Mesendoderm (in vitro differentiated cells): ENCODE measurements at places on chromosomes 2 and 18.
A peak's percentile ranks its signal among the peaks of the same experiment; 100 is the strongest.

DNA sequence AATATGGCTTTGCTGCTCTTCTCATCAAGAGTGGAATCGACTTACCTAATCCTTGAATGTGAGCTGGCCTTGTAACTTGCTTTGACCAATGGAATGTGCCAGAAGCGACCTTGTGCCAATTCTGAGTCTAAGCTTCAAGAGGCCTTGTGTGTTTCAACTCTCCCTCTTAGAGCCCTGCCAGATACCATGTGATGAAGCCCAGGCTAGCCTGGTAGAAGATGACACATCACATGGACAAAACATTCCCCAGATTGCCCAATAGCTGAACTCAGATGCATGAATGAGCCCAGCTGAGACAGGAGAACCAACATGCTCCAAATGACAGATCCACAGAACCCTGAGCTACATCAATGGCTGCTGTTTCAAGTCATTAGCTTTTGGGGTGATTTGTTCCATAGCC is 4.2 kb upstream of the KLHL14 start:
- H3K27ac ChIP-seq: no peak overlapping the region
- H3K4me1 ChIP-seq: peaks cover 3% of the 10 kb centered on the region
- no peaks in the 10 kb centered on the region for H3K36me3 ChIP-seq
- H3K4me3 ChIP-seq: no peak overlapping the region

- no peak for DNase-seq
- no peaks in the 10 kb centered on the region for H3K36me3 ChIP-seq
- H3K27me3 ChIP-seq: no peaks in the 10 kb centered on the region
- H3K4me3 ChIP-seq: no peak overlapping the region
- H3K27ac ChIP-seq: no peak overlapping the region
- H3K4me1 ChIP-seq: no peaks in the 10 kb centered on the region
These were observed 14.9 kb upstream of the GNAL start for GRCh38 chr18:11674119-11674518.

GRCh38 chr2:239297142-239298004 is 103.4 kb downstream of the HDAC4 start:
- no peaks in the 10 kb centered on the region for H3K27me3 ChIP-seq
- H3K27ac ChIP-seq: no peak overlapping the region
- no peak for DNase-seq
- no peaks in the 10 kb centered on the region for H3K36me3 ChIP-seq
- H3K4me3 ChIP-seq: no peak overlapping the region

GRCh38 chr18:45197526-45197970 is 417.7 kb upstream of the SLC14A2 start:
- H3K4me1 ChIP-seq: no peaks in the 10 kb centered on the region
- no peaks in the 10 kb centered on the region for H3K27me3 ChIP-seq
- H3K27ac ChIP-seq: no peak overlapping the region
- no peak for DNase-seq
- H3K4me3 ChIP-seq: no peak overlapping the region

DNA sequence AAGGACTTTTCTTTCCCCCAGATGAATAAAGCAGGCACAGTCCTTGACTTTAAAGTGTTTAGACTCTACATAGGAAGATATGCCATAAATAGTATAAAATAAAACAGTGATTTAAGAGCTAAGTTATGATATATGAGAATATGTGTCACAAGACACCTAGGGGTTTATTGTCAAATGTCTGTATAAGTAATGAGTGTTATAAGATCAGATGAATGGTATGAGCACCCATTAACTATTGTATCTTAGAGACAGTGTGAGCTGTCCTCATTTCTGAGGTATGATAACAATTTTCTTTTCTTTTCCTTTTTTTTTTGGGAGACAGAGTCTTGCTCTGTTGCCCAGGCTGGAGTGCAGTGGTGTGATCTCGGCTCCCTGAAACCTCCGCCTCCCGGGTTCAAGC is 365.3 kb downstream of the RND3 start:
- no peaks in the 10 kb centered on the region for H3K36me3 ChIP-seq
- H3K4me1 ChIP-seq: peaks cover 11% of the 10 kb centered on the region
- no peaks in the 10 kb centered on the region for H3K27me3 ChIP-seq
- no peak for DNase-seq
- H3K4me3 ChIP-seq: no peak overlapping the region
- H3K27ac ChIP-seq: no peak overlapping the region

- H3K27ac ChIP-seq: no peak overlapping the region
- H3K36me3 ChIP-seq: no peaks in the 10 kb centered on the region
- H3K4me3 ChIP-seq: no peak overlapping the region
These were observed 30.3 kb upstream of the CCDC93 start for GRCh38 chr2:118044103-118044716.

DNA sequence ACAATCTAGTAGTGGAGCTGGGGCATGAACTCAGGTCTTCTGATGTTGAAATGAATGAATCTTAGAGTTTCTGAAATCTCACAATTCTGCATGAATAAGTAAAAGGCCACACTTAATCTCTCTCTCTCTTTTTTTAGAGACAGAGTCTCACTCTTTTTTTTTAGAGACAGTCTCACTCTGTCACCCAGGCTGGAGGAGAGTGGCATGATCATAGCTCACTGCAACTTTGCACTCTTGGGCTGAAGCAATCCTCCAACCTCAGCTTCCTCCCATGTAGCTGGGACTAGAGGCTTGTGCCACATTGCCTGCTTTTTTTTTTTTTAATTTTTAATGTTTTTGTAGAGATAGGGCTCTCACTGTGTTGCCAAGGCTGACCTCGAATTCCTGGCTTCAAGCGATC is 68.9 kb upstream of the THOC1 start:
- H3K36me3 ChIP-seq: no peaks in the 10 kb centered on the region
- H3K4me3 ChIP-seq: no peak overlapping the region
- no peaks in the 10 kb centered on the region for H3K27me3 ChIP-seq
- no peak for DNase-seq
- H3K27ac ChIP-seq: no peak overlapping the region
- H3K4me1 ChIP-seq: no peaks in the 10 kb centered on the region

DNA sequence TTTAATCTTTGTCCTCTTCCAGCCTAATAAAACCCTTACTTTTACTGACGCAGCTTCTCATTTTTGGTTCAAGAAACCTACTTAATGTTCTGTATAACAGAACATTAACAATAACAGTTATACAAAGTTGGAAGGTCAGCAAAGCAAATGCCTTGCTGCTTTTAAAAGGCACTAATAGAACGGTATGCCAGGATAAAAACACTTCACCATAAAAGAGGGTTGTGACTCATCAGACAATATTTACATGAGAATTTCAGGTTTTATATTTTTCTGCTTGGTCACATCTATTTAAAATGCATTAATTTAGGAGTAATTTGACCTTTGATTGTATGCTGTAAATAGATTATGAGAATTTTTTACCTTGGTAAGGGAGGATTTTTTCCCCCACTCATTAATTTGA is 3.0 kb downstream of the KLHL41 start:
- H3K4me3 ChIP-seq: no peak overlapping the region
- DNase-seq: no peak
- no peaks in the 10 kb centered on the region for H3K36me3 ChIP-seq
- no peak overlapping the region for H3K27ac ChIP-seq

DNA sequence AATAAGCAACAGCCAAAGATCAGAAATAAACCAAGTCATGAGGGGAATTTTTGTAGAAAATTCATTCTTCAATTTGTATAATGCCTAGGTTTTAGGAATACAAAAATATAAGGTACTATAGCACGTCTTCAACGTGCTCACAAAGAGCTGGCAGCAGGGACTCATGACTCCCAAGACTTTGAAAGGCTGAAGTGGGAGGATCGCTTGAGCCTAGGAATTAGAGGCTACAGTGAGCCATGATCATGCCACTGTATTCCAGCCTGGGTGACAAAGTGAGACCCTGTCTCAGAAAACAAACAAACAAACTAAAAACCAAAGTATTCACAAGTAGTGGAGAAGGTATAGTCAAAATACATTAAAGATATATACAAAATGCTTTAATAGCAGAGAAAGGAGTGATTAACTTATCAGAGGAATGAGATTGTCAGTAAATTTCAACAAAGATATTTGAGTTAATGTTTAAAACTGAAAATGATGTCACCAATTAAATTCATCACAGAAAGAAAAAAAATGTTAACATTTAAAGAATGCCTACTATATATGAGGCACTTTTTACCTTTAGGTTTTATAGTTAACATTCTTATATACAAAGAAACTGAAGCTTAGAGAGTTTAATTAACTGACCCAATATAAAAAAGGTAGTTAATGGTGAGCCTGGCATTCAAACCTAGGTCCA is 3.2 kb downstream of the WDR33 start:
- H3K4me3 ChIP-seq: no peak overlapping the region
- no peaks in the 10 kb centered on the region for H3K4me1 ChIP-seq
- peak; percentile 27 for DNase-seq

DNA sequence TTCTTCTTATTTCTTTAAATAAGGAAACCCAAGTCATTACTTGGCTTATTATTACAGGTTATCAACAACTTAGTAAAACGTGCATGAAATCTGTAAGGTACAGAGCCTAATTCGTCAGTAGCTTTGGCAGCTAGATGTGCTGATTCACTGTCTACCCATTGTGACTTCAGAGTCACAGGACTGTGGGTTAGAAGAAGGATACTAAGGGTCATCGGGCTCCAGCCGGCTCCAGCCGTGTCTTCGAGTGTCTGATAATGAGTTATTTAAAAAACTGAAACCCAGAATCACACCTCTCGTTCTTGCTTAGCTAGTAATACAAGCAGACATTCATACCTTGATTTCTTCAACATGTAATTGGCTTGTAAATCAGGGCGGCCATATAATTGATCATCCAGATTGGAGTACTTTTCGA is 170.5 kb downstream of the FMNL2 start:
- no peak overlapping the region for H3K27ac ChIP-seq
- H3K4me3 ChIP-seq: no peak overlapping the region
- H3K4me1 ChIP-seq: no peaks in the 10 kb centered on the region
- H3K36me3 ChIP-seq: no peaks in the 10 kb centered on the region

GRCh38 chr18:11767935-11768334 is 78.9 kb downstream of the GNAL start:
- no peaks in the 10 kb centered on the region for H3K36me3 ChIP-seq
- no peaks in the 10 kb centered on the region for H3K27me3 ChIP-seq
- H3K27ac ChIP-seq: no peak overlapping the region
- no peak for DNase-seq
